ENCODE measurements at places on chromosomes 2 and 18. TPM values are rescaled to one million over a fixed set of nuclear protein-coding genes. Genes with fewer than 3 reads are reported as not detected.

TCF23 gene
- total RNA-seq: not detected

EDAR gene
- total RNA-seq: not detected

PIEZO2 gene
- total RNA-seq: 3.0 TPM

FBLN7 gene
- total RNA-seq: 0.29 TPM

CPO gene
- 0.17 TPM for total RNA-seq

IL36G gene
- total RNA-seq: not detected

SP110 gene
- total RNA-seq: 9.8 TPM

KIAA2012 gene
- total RNA-seq: 0.17 TPM

GREB1 gene
- total RNA-seq: 2.2 TPM

XDH gene
- 1.3 TPM for total RNA-seq

CRACDL gene
- under 0.01 TPM for total RNA-seq

ESPNL gene
- 9.8 TPM for total RNA-seq

LAMA1 gene
- total RNA-seq: 3.6 TPM

SERPINB11 gene
- total RNA-seq: not detected

KLHL14 gene
- total RNA-seq: not detected

MOGAT1 gene
- not detected for total RNA-seq

ORC4 gene
- 25.0 TPM for total RNA-seq

TMEM214 gene
- 38.5 TPM for total RNA-seq

RAX gene
- total RNA-seq: not detected

LBX2 gene
- 6.3 TPM for total RNA-seq

RPS27A gene
- total RNA-seq: 1,035 TPM

CFC1B gene
- total RNA-seq: not detected

SMPD4 gene
- total RNA-seq: 31.0 TPM

Measured in smooth muscle cell of trachea (primary cell).